Transverse colon (tissue), 4 donors: ENCODE measurements at places on chromosomes 3 and 15.

- DNase-seq = no peak
Observed at GRCh38 chr3:168251371-168251770, 155.6 kb upstream of the GOLIM4 start.

DNA sequence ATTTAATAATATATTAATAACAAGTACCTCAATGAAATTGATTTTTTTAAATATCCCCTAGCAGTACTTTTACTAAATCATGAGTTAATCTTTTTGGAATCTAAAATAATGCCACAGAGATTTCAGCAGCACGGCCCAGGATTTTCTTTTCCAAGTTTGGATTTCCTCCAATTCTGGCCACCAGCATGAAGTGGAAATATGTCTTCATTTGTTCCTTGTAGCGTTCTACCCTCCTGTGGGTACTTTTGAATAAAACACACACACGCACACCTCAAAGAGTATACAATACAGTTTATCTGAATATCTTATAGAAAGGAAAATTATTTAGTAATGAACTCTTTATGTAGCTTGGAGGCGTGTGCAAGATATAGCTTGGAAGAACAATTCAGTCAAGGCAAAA is 125.1 kb upstream of the STT3B start:
- no peak for DNase-seq

DNA sequence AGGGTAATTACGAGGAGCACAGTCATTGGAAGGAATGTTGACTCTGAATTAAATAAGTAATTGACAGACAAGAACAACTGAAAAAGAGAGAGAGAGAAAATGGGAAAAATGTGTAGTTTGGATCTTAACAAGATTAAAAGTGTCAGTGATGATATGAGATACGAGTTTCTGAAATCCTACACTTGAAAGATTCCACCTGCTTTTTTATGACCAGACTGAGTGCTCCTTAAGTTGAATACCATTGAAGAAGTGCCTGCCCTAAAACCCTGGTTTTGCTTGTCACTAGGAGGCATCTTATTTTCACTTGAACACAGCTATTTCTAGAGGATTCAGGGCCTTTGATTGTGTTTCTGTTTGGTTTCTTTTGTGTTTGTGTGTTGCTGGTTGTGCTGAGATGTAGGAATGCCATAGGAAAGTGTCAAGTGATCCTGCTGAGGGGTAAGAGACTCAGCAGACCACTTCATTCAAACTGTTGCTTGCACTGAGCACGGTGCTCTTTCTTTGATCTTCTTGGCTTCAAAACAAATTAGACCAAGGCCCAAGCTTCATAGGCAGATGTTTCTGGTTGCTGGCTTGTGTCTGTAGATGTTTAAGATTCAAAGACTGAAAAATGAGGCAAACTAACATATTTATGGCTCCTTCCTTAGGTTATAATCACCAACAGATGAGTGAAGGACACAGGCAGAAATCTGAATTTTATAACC is 17.2 kb upstream of the ABHD10 start:
- no peak for DNase-seq

GRCh38 chr15:96158938-96159337 is 171.6 kb upstream of the NR2F2 start:
- no peak for DNase-seq

- no peak for DNase-seq
Observed at GRCh38 chr3:149378478-149379309, 1.2 kb upstream of the TM4SF1 start.

- no peak for DNase-seq
Observed at GRCh38 chr15:29102911-29103823, 166.5 kb downstream of the NSMCE3 start.

DNA sequence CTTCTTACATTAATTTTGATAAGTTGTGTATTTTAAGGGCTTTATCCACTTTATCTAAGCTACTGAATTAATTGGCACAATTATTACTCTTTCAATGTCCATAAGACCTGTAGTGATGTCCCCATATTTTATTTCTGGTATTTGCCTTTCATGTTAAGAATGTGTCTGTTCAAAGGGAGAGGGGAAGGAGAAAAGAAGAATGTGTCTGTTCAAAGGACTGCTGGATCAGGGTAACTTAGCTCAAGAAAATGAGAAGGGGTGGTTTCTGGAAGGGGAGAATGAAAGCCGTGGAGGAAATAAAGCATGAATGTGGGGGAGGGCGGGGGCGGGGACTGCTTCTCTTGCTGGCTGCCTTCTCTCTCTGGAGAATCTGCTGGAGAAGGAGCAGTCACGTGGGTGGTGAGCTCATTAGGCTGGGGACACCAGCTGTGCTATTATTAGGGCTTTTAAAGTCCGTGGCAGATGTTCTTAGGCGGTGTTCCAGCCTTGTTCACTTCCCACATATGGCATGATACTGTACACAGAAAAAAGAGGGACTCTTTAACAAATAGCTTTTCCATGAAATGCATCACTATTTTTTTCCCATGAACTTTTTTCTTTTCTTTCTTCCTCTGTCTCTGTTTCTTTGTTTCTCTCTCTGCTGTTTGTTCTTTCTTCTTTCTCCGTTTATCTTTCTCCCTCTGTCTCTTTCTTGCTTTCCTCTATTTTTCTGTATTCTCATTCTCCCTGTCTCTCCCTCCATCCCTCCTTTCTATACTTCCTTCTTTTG is 63.7 kb upstream of the ULK4 start:
- peak; percentile 85 for DNase-seq

- DNase-seq = no peak
Observed at GRCh38 chr3:9246189-9246588, 3.3 kb downstream of the SRGAP3 start.

DNA sequence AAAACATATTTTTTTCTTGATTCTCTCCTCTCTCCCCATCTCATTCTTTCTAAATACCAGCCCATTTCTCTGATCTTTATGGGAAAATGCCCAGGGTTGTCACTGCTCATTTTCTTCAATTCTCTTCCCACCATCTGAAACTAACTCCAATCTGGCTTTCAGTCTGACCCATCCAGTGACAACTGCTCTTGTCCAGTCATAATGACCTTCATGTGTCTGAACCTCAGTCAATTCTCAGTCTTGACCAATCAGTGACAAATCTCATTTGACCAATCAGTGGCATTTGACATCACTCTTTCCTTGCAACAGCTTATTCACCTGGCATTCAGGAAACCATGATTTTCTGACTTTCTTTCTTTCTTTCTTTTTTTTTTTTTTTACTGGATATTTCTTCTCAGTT is 15.1 kb downstream of the VEPH1 start:
- no peak for DNase-seq

- DNase-seq = no peak
Observed at GRCh38 chr3:108838436-108838835, 15.8 kb downstream of the TRAT1 start.

DNA sequence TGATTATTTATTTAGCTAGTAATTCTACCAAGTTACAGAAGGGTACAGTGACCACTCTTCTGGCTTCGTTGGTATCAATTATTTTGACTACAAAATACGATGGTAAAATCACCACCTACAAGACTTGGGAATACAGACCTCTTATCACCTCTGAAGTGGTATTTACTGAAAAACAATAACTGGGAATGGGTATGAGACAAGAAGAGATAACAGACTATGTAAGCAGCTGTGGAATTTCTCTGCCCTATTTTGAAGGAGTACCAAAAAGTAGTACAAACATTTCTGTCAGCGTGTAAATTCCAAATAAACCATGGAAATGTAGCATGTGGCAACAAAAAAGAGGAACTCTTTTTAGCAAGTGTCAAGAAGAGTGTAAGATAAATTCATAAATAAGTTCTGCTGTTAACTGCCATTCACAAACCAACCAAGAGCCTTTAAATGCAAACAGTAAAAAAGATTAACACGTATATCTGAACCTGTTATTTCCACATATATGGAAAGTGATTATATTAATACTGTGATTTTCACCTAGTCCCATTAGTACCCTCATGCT is 77.0 kb upstream of the SLC12A8 start:
- DNase-seq = no peak

DNA sequence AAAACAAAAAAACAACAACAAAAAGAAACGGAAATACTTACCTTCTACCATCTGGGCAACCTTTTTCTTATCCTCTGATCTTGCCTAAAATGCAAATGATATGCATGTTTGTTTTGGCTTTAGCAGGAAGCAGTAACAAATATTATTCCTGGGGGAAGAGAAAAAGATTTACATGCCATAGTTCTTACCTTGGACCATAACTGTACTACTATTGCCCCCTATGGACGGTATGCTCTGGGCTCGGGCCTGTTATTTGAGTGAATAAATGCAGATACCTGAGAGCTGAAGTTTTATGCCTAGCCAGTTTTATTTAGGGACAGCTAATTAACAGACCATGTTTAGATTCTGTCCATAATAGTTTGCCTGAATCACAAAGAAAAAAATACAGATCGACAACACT is 12.6 kb upstream of the STARD5 start:
- DNase-seq = no peak

DNA sequence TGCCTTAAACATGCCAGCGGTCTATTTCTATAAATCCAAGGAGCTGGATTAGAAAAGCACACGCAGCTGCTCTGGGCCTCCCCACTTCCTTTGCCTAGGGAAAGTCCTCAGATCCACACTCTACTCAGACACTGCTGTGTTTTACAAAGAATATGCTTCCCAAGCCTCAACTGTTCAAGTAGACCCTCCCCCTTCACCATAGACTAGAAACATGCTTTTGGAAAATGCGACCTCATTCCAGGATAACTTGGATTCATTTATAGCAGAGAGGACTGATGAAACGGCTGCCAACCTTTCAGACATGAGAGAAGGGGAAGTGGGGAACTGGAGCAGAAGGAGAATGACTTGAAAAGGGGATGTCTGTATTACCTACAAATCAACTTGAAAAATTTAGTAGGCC is 64.0 kb downstream of the P3H2 start:
- no peak for DNase-seq

DNA sequence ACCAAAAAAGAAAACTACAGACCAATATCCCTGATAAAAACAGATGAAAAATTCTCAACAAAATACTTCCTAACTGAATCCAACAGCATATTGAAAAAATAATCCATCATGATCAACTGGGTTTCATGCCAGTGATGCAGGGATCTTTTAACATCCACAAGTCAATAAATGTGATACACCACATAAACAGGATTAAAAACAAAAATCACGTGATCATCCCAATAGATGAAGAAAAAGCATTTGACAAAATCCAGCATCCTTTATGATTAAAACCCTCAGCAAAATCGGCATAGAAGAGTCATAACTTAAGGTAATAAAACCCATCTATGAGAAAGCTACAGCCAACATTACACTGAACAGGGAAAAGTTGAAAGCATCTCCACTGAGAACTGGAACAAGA is 107.5 kb downstream of the DCLK3 start:
- no peak for DNase-seq

GRCh38 chr3:125048282-125048681 is 7.5 kb downstream of the HEG1 start:
- no peak for DNase-seq

GRCh38 chr3:37323494-37323893 is 149.1 kb upstream of the LRRFIP2 start:
- no peak for DNase-seq

- DNase-seq = no peak
Observed at GRCh38 chr3:58025837-58026569, 17.8 kb downstream of the FLNB start.

DNA sequence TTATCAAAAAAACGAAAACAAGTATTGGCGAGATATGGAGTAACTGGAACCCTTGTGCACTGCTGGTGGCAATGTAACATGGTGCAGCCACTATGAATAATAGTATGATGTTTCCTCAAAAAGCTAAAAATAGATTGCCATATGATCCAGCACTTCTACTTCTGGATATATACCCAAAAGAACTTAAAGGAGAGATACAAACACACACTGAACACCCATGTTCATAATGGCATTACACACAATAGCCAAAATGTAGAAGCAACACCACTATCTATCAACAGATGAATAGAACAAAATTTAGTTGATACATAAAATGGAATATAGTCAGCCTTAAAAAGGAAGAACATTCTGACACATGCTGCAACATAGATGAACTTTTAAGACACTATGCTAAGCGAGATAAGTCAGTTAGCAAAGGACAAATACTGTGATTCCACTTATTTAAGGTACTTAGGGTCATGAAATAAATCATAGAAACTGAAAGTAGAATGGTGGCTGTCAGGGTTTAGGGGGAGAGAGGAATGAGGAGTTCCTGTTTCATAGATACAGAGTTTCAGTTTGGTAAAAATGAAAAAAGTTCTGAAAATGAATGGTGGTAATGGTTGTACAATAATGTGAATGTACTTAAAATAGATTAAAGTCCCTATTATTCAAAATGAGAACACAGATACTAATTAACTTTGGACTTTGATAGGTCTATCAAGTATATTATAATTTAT is 59.4 kb upstream of the IMPG2 start:
- DNase-seq = no peak

GRCh38 chr3:169334991-169335390 is 328.5 kb downstream of the MECOM start:
- DNase-seq = no peak

- no peak for DNase-seq
Observed at GRCh38 chr15:49387471-49387870, 35.6 kb upstream of the FGF7 start.

DNA sequence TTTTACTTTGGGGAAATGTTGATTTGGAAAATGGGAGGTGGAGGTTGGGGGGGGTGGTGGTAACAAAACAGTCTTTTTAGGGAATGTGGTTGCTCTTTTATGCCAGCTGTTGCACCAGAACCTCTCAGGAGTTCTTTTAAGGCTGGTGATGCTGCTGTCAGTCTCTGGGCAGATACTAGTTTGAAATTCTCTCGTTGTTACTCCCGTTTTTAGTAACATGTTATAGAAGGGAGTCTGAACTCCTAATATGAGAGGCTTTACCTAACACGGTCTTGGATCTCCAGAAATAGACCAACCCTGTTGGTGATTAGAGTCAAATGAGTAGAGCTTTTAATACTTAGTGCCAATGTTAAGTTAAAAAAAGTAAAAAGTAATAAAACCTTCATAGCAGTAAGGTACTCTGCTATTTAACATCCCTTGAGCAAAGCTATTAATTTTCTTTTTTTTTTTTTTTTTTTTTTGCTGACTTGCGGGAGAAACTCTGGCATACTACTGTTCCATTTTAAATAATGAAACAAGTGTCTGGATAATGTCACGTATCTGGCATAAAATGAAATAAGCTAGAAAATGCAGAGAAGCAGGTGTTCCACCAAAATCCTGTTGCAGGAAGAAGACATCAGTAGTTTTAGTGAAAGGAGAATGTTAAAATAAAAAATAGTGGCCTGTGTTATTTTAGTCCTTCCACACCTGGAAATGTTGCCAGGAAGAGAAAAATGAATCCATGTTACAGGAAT is 156.7 kb downstream of the CACNA1D start:
- DNase-seq = no peak

DNA sequence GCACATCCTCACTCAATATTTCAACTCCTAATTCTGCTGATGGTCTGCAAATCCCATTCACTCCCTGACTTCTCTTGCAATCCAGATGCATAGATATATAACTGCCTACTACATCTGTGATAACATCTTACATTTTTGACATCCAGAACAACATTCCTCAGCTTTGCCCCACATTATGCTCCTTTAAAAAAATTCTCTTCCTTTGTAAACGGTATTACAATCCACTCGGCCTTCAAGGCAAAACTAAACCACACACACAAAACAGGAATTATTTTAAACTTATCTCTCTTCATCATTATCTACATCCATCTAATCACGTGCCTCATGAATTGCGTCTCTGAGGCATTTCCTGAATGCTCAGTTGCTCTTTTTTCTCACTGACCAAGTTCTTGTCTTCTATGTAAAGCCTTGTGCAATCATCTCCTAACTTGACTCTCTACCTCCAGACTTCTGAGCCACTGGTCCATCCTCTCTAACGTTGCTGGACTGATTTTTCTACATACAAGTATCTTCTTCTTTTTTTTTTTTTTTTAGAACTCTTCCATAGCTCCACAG is 117.0 kb downstream of the SATB1 start:
- DNase-seq = no peak
